ENCODE measurements at places on chromosomes 7 and 10. TPM values are rescaled to one million over a fixed set of nuclear protein-coding genes. Genes with fewer than 3 reads are reported as not detected.

- no peak for DNase-seq
- H3K27ac ChIP-seq: no peak overlapping the region
- no peaks in the 10 kb centered on the region for H3K27me3 ChIP-seq
- no peaks in the 10 kb centered on the region for H3K36me3 ChIP-seq
- peaks cover 13% of the 10 kb centered on the region for H3K4me1 ChIP-seq
Observed at GRCh38 chr10:77486517-77486916, 151.1 kb downstream of the KCNMA1 start.

DNA sequence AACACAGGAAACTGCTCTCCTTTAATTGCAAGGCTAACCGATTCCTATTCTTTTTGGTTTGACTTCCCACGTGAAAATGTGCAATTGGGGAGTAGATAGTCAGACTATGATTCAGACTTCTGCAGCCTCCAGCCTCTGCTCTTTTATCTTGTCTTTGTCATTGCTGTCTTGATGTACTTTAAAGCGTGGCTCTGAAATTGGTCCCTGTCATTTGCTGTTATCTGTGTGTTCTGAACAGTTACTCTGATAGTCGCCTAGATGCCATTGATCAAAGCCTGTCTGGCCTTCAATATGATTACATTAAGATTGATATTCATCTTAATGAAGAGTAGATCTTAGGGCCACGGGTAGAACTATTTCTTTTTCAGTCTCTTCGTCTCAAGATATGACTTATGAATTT is 799.2 kb downstream of the REEP3 start:
- no peak overlapping the region for H3K27ac ChIP-seq
- no peak for DNase-seq
- no peak overlapping the region for H3K4me3 ChIP-seq
- no peaks in the 10 kb centered on the region for H3K36me3 ChIP-seq
- H3K27me3 ChIP-seq: peaks cover 61% of the 10 kb centered on the region
- peaks cover 5% of the 10 kb centered on the region for H3K4me1 ChIP-seq

GRCh38 chr10:76523246-76523645 is 1091.8 kb downstream of the LRMDA start:
- no peak for DNase-seq
- no peak overlapping the region for H3K27ac ChIP-seq

DNA sequence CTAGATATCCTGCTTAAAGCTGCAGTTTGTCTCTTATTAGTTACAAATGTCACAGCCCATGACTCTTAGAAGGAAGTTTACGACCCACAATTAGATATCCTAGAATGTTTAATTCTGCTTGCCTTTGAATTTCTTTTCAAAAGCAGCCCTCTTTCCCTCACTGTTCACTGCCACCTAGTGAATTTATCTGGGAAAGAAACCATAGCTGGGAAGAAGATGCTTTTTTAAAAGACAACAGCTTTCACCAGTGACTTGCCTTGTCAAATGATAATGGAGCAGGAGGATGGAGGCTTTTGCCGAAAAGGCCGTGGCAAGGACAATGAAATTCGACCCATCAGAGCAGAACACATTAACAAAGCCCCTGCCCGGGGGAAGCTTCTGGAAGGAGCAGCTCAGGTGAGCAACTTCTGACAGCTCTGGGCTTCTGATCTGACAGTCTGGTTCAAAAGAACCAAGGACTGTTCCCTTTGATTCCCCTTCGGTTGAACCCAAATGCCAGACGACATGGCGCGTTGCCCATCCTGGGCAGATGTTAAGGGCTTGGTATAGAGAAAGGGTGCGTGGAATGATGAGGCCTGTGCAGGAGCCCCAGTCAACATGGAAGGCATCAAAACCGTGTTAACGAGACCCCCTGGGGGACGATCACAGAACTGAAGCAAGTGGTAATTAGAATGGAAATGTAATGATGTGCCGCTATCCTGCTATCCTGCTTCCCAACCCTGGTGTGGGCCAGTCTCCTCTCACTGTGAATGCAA is 236.8 kb downstream of the FRMD4A start:
- peaks cover 22% of the 10 kb centered on the region for H3K4me1 ChIP-seq
- no peak overlapping the region for H3K27ac ChIP-seq
- H3K36me3 ChIP-seq: no peaks in the 10 kb centered on the region
- no peaks in the 10 kb centered on the region for H3K27me3 ChIP-seq
- DNase-seq: no peak

- H3K27me3 ChIP-seq: no peaks in the 10 kb centered on the region
- peaks cover 11% of the 10 kb centered on the region for H3K4me1 ChIP-seq
- no peak for DNase-seq
- H3K36me3 ChIP-seq: peaks cover 20% of the 10 kb centered on the region
- no peak overlapping the region for H3K27ac ChIP-seq
- H3K4me3 ChIP-seq: no peak overlapping the region
Observed at GRCh38 chr7:7223250-7223649, 40.9 kb downstream of the C1GALT1 start.

GRCh38 chr7:82506208-82506607 is 62.6 kb upstream of the CACNA2D1 start:
- no peak for DNase-seq
- H3K4me1 ChIP-seq: no peaks in the 10 kb centered on the region
- H3K27me3 ChIP-seq: peaks cover 3% of the 10 kb centered on the region
- H3K4me3 ChIP-seq: no peak overlapping the region

GRCh38 chr7:86958380-86958779 is 101.1 kb downstream of the ELAPOR2 start:
- H3K36me3 ChIP-seq: peaks cover 13% of the 10 kb centered on the region
- DNase-seq: no peak
- H3K27ac ChIP-seq: no peak overlapping the region
- H3K4me1 ChIP-seq: peaks cover 17% of the 10 kb centered on the region
- H3K27me3 ChIP-seq: no peaks in the 10 kb centered on the region

DNA sequence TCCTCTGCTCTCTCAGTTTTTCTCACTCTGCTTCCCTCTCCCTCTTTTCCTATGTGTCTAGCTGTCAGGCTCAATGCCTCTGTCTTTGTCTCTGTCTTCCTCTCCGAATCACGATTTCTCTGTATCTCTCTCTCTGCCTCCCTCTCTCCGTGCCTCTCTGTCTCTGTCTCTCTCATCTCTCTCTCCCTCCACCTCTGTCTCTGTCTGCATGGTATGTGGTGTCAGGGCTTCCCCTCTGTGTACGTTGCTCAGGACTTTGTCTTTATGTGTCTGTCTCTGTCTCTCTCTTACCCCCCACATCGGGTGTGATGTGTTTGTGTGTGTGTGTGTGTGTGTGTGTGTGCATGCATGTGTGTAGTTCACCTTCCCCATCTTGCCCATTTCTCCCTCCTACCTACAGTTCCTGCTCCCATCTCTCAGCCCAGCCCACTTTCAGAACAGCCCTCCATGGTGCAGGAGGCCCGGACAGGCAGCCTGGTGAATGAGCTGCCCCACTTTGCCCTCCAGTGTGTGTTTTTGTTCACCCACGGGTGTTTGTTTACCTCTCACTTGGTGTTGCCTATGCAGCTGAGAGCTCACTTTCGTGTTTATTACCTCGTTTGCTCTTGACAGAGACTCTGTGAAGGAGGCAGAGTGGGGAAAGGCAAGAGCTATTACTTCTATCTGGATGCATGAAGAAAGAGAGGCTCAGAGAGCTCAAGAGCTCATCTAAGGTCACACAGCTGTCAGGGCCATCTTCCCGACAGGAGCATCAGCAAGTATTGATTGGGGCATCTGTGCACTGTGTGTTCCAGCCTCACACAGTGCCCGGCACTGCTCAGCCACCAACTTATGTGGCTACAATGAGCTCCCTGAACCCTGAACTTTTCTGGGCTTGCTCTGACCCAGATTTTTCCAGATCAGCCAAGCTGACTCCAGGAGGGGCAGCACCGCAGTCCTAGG is 163.5 kb upstream of the ZMIZ1 start:
- H3K4me3 ChIP-seq: no peak overlapping the region
- peak; percentile 37 for DNase-seq
- H3K27ac ChIP-seq: no peak overlapping the region
- peaks cover 7% of the 10 kb centered on the region for H3K27me3 ChIP-seq

DNA sequence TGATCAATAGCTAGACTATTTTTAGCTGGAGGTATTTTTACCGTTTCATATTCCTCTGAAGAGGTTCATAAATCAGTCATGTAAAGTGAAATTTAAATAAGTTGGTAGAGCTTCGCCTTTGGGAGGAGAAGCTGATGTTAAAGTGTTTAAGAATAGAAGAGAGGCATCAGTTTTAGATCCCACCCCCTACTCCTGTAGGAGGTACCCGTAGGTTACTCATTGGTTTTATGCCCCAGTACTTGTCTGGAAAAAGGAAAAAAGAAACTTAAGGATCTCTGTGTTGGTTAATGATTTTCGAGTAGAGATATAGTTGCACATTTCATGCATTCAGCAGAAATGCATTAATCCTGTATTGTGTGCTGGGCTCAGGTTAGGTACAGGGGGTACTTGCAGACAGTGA is 8.7 kb downstream of the ZNF365 start:
- DNase-seq: no peak
- H3K4me3 ChIP-seq: no peak overlapping the region
- no peaks in the 10 kb centered on the region for H3K36me3 ChIP-seq
- no peaks in the 10 kb centered on the region for H3K4me1 ChIP-seq
- peaks cover 3% of the 10 kb centered on the region for H3K27me3 ChIP-seq
- no peak overlapping the region for H3K27ac ChIP-seq

DNA sequence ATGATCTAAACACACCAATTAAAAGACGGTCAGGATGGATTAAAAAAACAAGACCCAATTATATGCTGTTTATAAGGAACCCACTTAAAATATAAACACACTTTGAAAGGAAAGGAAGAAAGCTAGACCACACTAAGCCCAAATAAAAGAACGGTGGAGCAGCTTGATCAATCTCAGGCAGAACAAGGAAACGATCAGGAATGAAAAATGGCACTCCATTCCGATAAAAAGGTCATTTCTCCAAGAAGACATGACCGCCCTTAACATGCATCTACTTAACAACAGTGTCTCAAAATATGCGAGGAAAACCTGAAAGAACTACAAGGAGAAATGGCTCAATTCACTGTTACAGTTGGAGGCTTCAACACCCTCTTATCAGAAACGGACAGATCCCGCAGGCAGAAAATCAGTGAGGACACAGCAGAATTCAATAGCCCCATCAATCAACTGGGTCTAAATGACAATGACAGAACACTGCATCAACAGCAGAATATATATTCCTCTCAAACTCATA is 210.0 kb downstream of the MAD1L1 start:
- H3K36me3 ChIP-seq: peaks cover 7% of the 10 kb centered on the region
- peaks cover 37% of the 10 kb centered on the region for H3K4me1 ChIP-seq
- no peak overlapping the region for H3K27ac ChIP-seq
- DNase-seq: no peak
- no peak overlapping the region for H3K4me3 ChIP-seq

- peaks cover 8% of the 10 kb centered on the region for H3K4me1 ChIP-seq
- no peaks in the 10 kb centered on the region for H3K27me3 ChIP-seq
- DNase-seq: no peak
- no peaks in the 10 kb centered on the region for H3K36me3 ChIP-seq
- H3K4me3 ChIP-seq: no peak overlapping the region
Observed at GRCh38 chr10:65892284-65892683, 1033.6 kb upstream of the LRRTM3 start.

DNA sequence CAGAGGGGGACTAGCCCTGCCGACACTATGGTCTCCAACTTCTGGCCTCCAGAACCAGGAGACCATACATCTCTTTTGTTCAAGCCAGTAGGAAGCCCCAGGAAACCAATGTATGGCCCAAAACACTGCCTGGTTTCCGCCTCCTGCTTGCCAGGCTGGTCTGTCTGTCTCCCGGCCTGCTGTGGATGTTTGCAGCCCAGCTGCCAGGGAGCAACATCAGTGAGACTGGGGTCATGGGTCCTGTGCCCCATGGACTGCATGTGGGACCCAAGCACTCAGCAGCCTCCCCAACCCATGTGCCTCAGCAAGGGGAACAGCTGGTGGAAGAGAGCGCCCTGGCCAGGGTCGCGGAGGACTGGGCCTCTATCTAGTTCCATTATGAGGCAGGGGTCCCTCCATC is 33.4 kb upstream of the NUB1 start:
- H3K27ac ChIP-seq: no peak overlapping the region
- no peak overlapping the region for H3K4me3 ChIP-seq
- no peaks in the 10 kb centered on the region for H3K36me3 ChIP-seq
- DNase-seq: no peak

GRCh38 chr7:234051-234707 is 41.8 kb downstream of the FAM20C start:
- DNase-seq: no peak
- peaks cover 4% of the 10 kb centered on the region for H3K36me3 ChIP-seq
- H3K4me3 ChIP-seq: peak overlapping the region; percentile 36
- peaks cover 16% of the 10 kb centered on the region for H3K4me1 ChIP-seq

DNA sequence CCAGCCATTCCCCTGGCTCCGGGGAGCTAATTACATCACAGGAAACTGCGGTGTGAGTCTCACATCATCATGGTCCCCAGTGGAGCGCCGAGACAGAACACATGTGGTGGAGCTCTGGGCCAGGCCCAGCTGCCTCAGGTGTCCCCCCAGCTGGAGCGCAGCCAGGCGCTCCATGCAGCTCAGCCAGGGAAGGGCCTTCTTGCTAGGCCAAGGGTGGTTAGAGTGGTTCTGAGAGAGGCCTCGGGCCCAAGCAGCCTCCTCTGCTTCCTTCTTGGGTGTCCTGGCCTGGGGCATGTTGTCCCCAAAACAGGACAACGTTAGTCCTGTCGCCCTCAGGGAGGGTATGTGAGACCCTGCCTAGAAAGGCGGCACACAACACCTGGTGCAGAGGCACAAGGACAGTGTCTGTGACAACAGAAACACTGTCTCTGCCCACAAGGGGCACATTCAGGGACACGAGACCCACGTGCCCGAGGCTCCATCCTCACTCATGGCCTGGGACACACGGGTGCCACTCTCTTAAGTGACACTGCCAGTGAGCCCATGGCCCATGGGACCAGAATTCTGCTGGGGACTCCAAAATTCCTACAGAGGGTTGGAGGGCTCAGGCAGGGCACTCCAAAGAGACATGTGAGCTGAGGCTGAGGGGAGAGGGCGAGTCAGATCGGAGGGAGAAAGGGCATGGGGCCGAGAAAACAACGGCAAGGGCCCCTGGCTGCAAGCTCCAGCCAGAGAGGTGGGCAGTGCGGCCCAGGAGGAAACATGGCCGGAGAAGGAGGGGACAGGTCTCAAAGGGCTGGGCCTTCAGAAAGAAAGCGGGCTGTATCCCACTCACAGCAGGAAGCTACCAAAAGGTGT is 37.0 kb upstream of the RET start:
- H3K27me3 ChIP-seq: no peaks in the 10 kb centered on the region
- peak; percentile 68 for DNase-seq
- H3K4me1 ChIP-seq: peaks cover 7% of the 10 kb centered on the region
- H3K36me3 ChIP-seq: no peaks in the 10 kb centered on the region

DNA sequence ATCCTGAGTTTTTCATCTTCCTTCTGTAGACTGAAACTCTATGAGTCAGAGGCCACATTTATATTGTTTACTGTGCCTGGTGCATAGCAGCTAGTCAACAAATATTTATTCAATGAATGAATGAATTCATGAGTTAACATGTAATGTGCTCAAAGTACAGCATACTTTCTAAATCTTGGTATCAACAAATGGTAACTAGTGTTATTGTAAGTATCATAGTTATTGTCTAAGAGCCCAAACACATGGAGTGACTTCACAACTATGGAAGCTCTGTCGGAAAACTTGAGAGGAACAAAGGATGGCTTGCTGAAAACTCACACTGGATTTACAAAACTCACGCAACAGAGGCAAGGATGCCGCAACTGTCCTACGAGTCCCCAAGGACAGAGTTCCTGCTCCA is 35.9 kb downstream of the DENND2A start:
- no peak for DNase-seq
- no peak overlapping the region for H3K4me3 ChIP-seq
- H3K36me3 ChIP-seq: peaks cover 12% of the 10 kb centered on the region
- peaks cover 21% of the 10 kb centered on the region for H3K4me1 ChIP-seq
- no peak overlapping the region for H3K27ac ChIP-seq

GRCh38 chr10:110632591-110633215 is 11.4 kb upstream of the RBM20 start:
- H3K4me1 ChIP-seq: peaks cover 27% of the 10 kb centered on the region
- H3K36me3 ChIP-seq: no peaks in the 10 kb centered on the region
- H3K27me3 ChIP-seq: peaks cover 5% of the 10 kb centered on the region

Gene NEUROD6
- not detected for total RNA-seq

Gene COMTD1
- 40.4 TPM for total RNA-seq

Gene CYP2C18
- total RNA-seq: 1.8 TPM

Gene CC2D2B
- total RNA-seq: 0.34 TPM
